ENCODE measurements at places on chromosomes 12 and 14. TPM values are rescaled to one million over a fixed set of nuclear protein-coding genes. Genes with fewer than 3 reads are reported as not detected.

The TEX52 gene
- polyA plus RNA-seq, result not detected

The SERPINA9 gene
- polyA plus RNA-seq, result not detected

The CLEC1B gene
- polyA plus RNA-seq, result not detected

The MIP gene
- 0.32 TPM for polyA plus RNA-seq

The WNT1 gene
- 1.1 TPM for polyA plus RNA-seq

The SAMD15 gene
- polyA plus RNA-seq, result not detected

The FAM181A gene
- not detected for polyA plus RNA-seq

The DLK1 gene
- not detected for polyA plus RNA-seq

- no peak for DNase-seq
Observed at GRCh38 chr12:49187184-49187583, 1.7 kb downstream of the TUBA1A start.

DNA sequence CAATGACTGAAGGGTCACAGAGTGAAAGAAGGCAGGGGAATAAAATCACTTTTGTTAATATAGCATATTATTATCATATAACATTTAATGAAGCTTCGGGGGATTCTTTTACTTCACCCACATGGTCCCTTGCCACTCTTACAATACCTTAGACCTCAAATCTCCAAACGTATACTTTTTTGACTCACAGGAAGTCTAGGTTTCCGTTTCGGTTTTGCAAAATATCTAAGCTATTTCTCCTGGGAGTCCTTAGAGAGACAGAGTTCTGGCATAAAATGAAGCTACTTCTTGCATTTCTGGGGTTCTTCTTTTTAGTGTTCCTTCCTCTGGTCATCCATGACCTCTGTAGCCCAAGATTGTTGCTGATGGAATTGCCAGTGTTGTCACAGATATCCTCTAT is 590.5 kb upstream of the ATP2B1 start:
- no peak for DNase-seq

GRCh38 chr14:70744641-70745040 is 64.7 kb downstream of the MAP3K9 start:
- DNase-seq, result no peak

DNA sequence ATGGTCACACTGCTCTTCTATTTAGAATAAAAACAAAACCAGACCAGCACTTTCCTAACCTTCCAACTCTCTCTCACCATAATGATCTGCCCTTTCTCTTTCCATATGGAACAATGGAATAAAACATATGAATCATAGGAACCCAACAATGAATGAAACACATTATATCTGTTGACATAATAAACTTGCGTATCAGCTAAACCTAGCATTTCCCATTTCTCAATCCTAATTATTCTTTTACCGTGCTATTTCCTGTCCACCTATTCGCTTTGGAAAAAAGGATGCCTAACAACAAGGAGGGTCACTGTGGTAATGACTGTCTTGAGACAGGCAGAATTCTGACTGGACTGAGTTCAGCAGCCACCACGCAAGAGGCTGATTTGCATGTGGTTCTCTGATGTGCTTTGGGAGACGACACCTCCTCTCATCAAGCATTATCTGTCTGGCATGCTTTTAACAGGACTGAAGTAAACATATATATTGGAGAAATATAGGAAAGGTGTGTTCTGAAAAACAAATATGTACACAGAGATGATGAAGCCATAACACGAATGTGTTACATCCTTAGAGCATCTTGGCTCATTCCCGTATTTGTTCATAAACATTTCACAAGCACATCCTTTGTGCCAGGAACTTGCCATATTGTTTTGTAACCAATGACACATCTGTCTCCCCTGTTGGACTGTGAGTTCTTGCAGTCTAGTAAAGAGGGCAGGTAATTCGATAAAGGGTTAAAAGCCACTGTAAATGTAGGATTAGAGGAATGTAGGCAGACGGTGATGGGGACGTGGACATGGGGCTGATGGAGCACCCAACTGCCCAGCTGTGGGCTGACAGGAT is 87.7 kb downstream of the PTPRB start:
- no peak for DNase-seq

DNA sequence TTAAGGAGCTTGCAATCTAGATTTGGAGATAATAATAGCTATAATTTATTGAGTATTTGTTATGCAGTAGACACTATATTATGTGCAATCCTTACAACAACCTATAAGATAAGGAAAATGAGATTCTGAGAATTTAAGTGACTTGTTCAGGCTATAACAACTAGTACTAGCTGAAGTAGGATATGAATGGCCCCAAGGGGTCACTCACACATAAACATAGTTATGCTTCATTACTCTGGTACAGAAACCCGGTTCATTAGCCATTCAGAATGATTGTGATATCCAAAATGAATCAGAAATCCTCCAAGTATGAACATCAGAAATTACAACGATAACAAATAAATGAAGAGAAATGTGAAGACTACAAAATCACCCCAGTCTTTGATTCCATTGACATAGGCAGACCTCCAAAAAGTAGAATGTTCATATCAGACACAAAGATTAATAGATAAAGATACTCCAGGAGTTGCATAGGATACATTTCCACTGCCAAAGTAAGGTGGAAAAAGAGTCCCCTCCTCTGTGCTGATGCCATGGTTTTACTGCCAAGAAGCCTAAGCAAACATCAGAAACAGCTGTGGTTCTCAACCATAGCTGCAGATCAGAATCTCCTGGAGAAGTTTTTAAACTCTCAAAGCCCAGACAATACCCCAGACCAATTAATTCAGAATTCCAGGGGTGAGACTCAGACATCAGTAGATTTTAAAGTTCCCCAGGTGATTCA is 8.6 kb upstream of the NID2 start:
- DNase-seq, result no peak

DNA sequence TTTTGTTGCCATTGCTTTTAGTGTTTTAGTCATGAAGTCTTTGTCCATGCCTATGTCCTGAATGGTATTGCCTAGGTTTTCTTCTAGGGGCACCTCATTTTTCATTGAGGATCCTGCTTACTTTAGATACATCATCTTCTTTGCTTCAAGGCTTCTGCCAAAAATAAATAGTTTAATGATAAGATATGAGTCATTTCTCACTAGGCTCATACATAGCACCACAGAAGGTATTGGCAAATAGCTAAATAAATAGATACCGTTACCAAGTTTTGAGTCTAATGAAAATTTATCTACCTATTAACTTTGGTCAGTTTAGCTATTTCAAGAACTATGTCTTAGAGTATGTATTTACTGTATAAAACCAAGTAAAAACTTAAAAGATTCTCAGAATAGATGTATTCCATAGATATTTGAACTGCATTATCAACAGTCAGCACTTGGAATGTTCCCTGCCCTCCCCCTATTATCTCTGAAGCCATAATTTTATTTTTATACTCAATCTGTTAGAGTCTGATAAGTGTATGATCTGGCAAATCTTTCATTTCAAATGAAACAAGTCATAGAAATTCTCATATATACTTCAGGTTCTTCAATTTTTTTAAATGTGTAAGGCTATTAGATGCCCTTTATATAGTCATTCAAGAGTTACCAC is 310.2 kb downstream of the CCDC91 start:
- no peak for DNase-seq

DNA sequence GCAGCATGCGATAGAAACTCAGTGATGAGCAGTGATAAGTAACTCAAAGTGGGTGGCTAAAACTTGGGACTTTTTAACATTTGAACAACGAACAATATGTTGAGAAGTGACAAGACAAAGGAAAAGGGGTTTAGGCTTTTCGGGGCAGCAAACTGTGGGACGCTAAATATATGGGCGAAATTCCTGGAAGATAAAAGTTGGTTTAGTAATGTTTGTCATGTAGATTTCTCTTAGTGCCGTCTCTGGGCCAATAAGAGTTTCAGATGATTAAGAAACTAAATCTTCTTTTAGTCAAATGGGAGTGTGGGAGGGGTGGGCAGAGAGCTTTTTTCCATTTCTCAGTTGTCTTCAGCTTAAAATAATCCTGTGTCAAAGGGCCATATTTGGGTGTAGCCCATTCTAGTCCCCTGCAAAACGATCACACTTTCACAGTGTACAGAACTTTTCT is 41.7 kb upstream of the FUT8 start:
- no peak for DNase-seq

- no peak for DNase-seq
Observed at GRCh38 chr14:61492474-61492873, 171.1 kb downstream of the PRKCH start.

GRCh38 chr12:57237596-57237931 is 8.1 kb downstream of the SHMT2 start:
- no peak for DNase-seq

DNA sequence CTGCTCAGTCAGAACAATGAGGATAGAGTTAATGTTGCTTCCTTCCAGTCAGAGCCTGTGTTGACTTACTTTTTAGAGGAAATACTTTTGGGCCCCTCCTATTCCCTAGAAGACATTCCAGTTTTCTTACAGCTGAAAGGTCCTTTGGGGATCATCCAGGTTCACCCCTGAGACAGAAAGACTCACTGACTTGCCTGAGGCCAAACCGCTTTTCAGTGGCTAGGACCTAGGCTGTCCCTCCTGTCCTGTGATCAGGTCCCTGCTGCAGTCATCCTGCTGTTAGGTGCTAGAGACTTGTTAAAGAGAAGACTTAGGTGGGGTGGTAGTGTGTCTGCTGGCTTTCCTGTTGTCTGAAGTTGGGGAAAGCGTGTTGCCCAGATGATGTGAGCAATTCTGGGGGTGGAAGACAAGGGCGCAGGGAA is 39.6 kb downstream of the SUSD6 start:
- DNase-seq, result no peak

DNA sequence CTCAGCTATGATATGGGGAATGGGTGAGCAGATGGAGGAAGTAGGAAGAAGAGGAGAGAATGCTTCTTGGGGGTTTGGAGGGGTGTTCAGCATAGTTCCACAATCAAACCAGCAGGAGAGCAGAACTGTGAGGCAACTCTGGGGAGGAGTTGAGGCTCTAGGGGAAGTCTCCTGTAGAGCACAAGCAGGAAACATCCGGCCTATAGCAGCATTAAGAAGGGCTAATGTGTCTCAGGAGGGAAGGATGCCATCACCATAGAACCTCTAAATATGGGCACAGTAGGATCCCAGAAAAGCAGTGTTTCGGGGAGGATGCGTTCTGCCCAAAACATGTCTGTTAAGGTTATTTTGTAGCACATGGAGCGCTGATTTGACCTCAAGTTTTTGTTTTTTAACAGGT is 8.4 kb upstream of the SALL2 start:
- no peak for DNase-seq

Data from CD4-positive, alpha-beta memory T cell (primary cell).